ENCODE measurements at places on chromosomes 11 and 22. TPM values are rescaled to one million over a fixed set of nuclear protein-coding genes. Genes with fewer than 3 reads are reported as not detected.

The MRGPRX3 gene
- not detected for polyA plus RNA-seq

The CHRM1 gene
- not detected for polyA plus RNA-seq

The FAT3 gene
- polyA plus RNA-seq = 0.61 TPM

The GUCY1A2 gene
- 0.12 TPM for polyA plus RNA-seq

The CD3G gene
- not detected for polyA plus RNA-seq

The FXYD6 gene
- 0.26 TPM for polyA plus RNA-seq

The ARL14EP gene
- 17.7 TPM for polyA plus RNA-seq

The RCOR2 gene
- polyA plus RNA-seq = 0.58 TPM

The MAP6 gene
- 1.1 TPM for polyA plus RNA-seq

The PLAAT5 gene
- polyA plus RNA-seq = 0.08 TPM

All from A549 (cell line).